Stimulated activated CD4-positive, alpha-beta T cell treated with anti-CD3 and anti-CD28 coated beads, Interleukin-4, amount 100 ng/mL, for 4 hours (primary cell): ENCODE measurements at places on chromosomes 1 and 21.

DNA sequence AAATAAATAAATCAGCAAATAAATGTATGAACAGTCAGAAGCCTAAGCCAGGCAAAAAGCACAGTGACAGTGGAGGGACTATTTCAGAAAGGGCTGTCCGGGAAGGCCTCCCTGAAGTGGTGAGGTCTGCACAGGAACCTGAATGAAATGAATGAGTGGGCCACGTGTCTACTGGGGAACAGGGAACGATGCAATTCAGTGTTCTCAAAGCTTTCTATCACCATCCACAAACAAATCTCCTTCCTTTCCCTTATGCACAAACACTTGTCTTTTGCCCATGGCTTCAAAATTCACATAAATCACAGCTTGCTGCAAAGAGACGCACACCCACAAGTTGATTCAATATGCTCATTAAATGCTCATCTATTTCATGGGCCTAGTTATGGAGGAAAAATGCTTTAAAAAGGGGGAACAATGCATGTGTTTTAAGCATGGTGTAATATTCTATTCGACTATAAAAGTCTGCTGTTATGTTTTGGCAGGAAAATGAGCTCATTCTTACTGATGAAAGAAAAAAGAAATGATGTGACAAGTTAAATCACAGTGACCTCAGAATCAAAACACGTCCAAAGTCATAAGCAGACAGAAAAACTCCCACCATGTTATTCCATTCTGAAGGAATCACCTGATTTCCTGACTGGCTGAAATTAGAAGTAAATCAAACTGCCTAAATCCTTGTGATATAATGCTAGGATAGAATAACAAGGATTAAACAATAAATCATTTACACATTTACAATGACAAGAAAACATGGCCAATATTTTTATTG is 21.6 kb downstream of the URB1 start:
- no peak for DNase-seq

DNA sequence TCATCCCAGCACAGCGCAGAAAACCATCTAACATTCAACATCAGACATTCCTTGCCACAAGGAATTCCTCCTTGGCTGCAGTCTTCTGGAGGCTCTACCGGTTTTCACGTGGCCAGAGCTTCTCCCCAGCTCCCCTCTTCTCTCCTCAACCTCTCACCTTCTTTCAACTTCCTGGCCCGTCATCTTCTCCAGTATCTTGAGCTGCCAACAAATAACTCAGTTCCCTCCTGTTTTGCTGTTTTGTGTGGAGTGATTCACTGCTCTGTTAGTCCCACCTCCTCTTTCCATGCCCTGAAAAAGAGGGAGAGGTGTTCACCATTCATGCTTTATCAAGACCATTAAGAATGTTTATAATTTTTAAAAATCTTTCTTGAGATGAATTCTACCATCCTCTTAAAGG is 32.6 kb downstream of the PIGM start:
- DNase-seq, result no peak

DNA sequence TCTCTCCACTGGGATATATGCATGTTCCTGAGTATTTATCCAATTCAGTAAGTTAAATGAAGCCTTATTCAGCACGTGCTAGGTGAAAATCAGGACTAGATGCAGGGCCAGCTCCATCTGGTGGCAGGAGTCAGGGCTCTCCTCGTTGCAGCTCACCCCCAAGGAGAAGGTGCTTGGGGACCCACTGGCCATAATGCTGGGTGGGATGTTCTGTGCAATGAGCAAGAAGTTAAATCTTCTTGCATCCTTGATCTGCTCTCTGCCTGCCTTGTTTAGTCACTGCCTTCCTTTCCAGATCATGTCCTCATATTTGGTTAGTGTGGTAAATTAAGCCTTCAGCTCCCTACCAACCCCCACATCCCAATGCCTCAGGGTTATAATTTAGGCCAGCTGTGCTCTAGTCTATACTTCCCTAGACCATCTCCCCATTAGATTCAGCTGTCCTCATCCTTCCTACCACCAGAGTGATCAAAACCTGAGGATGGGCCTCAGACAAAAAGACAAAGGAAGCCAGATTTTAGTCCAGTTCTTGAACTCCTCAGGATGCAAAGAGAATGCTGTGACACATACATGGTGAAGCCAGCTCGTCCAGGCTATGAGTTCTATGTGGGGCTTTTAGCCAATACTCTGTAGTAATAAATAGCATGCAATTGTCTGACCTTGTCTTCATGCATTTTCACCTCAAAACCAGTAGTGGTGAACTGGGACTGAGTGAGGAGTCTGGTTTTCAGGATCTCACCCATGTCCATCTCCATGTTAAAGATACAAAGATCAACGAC is 55.9 kb downstream of the SEC16B start:
- no peak for DNase-seq

DNA sequence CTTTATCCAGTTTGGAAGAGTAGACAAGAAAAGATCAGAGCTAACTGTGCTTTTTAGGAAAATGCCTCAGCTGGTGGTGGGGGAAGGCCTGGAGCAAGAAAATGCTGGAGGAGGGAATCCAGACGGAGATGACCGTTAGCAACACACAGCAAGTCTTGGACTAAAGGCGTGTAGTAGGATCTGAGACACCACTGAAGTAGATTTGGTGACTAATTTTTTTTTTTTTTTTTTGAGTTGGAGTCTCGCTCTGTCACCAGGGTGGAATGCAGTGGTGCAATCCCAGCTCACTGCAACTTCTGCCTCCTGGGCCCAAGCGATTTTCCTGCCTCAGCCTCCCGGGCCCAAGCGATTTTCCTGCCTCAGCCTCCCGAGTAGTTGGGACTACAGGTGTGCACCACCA is 41.2 kb downstream of the LPAR3 start:
- no peak for DNase-seq

DNA sequence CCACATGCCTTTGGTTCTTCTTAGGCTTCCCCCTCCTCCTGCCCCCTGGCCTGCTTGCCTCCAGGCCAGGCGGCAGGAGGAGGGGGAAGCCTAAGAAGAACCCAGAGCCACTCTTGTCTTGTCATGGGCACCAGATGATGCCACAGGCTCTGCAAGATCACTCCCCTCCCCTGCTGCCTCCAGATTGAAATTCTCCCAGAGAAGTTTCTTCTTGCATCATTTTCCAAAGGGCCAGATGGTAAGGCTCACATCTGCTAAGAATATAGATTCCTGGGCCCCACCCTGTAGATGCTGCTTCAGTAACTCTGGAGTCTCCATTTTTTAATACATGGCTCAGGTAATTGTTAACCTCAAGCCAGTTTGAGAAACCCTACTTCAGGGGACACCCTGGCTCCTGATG is 60.8 kb downstream of the FAM163A start:
- DNase-seq, result no peak

- no peak for DNase-seq
Observed at GRCh38 chr1:215825056-215825455, 258.0 kb downstream of the KCTD3 start.

- no peak for DNase-seq
Observed at GRCh38 chr21:38990424-38990794, 184.7 kb downstream of the ETS2 start.

DNA sequence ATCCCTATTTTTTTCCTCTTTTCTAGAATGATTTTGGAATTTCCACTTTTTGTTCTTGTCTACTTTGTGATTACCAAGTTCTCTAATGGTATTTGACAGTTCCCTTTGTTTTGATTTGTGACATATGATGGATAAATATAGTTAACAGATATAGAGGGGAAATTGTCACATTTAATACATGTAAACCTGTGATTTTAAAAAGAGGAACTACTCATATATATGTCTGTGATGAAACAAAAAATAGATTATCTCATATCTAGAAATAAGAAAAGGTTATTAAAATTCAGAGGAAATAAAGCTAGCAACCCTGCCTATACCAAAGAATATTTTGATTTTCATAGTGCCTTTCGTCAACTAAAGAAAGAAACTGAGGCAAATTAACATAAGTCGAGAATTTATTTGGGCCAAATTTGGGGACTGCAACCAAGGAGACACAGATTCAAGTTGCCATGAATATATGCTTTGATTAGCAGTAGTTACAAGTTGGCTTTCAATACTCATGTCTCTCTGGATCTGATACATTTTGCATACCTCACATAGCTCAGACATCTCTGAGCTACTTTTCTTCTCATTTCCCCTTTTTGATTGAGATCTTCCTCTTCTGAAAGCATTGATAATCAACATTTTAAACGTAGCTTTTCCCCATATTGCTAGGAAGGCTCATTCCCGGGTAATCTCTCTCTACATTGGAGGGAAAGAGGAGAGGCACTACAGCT is 15.6 kb upstream of the C21orf91 start:
- DNase-seq, result no peak

- no peak for DNase-seq
Observed at GRCh38 chr1:196152975-196153374, 455.3 kb downstream of the KCNT2 start.

GRCh38 chr1:26029864-26030481 is 8.4 kb downstream of the EXTL1 start:
- DNase-seq, result no peak

DNA sequence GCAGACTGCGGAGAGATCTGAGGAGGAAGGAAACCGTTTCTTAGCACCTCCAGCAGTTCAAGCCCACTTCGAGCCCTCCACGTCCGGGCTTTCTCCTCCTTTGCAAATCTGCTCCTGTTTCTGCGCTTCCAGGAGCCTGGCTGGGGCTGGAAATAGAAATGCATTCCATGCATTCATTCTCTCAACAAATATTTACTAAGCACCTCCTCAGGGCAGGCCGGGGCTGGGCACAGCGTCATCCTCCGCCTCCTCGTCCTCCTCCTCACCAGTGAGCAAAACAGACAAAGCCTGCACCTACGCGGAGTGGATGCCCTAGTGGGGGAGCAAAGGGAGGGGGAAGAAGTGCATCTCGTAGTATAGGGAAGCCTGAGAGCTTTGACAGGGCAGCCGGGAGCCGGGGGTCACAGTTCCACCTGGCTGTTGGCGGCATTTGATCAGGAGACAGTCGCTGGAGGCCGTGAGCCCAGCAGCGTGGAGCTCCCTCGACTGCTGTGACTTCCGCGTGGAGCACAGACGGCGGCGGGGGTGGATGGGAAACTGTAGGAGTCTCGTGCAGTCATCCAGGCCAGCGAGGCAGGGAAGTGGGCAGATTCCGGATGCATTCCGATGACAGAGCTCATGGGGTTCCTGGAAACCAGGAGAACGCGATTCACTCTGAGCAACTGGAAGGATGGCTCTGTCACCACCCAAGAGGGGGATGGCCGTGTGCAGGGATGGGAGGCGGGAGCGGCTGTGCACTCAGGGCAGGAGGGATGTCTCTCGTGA is 93.5 kb downstream of the SIK1 start:
- peak; percentile 12 for DNase-seq

DNA sequence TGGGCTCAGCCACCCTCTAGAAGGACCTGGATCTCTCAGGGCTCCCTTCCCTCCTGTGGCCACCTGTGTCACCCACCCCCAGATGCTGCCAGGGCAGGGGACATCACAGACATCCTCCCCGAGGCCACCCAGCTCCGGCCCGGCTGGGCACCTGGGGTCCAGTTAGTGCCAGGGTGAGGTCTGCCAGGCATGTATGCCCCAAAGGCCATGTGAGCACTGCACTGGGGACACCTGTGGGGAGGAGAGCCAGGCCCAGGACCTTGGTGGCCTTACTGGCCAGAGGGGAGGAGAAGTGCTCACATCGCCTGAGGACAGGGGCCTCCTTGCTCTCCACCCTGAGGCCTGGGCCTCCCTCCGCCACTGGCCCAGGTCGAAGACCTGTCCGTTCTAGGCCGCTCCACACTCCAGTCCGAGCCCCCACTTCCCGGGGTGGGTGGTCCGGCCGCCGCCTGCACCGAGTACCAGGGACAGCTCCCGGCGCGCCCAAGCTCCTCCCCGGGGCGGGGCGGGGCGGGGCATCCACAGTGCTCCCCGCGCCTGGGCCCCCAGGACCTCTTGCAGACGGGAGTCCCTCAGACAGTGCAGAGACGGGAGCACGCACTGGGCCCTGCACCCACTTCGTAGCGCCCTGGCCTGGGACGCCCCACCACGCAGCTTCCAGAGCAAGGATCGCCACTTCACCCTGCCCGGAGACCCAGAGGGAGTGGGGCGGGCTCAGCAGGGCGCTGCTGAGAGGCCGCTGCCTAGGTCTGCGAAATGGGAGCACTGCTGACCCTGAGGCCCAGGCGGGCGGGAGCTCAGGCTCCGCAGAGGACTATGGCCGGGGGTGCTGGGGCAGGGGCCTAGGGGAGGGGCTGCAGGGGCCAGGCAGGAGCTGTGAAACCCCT is 34.3 kb upstream of the CCDC27 start:
- no peak for DNase-seq

- DNase-seq, result no peak
Observed at GRCh38 chr1:118123116-118123839, 61.8 kb downstream of the SPAG17 start.

DNA sequence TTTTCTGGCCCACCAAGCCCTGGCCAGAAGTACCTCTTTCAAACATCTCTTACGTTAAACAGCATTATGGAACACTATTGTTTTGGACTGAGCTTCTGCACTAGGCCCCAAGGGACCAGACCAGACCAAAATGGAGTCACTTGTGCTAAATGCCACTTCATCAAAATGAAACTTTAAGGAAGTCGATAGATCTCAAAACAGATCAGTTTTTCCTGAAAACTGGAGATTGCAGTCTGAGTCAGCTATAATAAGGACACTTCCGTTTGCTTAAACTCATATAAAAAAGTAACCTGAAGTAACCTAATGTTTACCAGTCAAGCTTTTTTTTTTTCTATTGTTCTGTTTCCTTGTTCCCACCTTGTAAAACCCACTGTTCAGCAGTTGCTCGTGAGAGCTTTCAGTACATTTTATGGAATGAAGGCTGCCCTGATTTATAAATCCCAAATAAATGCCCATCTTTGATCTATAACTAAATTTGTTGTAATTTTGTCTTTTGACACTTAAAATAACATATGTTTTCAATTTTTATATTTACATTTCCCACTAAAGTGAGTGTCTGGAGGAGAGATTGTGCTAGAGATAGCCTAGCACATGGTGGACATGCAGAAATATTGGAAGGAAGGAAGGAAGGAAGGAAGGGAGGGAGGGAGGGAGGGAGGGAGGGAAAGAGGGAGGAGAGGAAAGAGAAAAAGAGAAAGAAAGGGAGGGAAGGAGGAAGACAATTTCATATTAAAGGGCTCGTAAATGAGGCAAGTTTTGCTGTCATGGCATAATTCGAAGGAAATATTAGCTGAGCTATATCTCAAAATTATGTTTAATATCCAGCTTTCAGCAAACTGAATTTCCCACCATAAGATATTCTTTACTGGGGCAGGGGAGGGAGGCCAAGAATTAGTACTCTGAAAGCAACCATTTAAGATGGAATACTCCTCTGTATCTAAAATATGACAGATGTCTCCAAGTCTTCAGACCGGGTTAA is 77.0 kb upstream of the CXADR start:
- no peak for DNase-seq

DNA sequence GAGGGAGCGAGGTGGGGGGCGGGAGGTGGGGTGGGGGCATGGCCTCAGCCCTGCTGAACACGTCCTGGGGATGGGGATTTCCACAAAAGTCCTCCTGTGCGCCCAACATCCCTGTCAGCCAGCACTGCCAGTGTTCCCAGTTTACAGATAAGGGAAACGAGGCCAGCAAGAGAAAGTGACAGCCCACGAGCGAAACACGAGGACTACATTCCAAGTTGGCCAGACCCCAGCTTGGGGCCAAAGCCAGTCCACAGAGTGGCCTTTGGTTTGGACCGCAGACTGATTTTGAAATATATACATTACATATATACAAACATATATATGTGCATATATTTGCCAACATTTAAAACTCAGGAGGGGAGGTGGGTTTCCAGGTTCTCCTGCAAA is 5.0 kb downstream of the FBXO2 start:
- no peak for DNase-seq

- DNase-seq, result no peak
Observed at GRCh38 chr1:161198194-161198896, 509 bp downstream of the ADAMTS4 start.

GRCh38 chr1:107777664-107778047 is 187.3 kb downstream of the VAV3 start:
- no peak for DNase-seq
